ENCODE measurements at places on chromosomes 5 and 9.
A peak's percentile ranks its signal among the peaks of the same experiment; 100 is the strongest.

- DNase-seq: no peak
Observed at GRCh38 chr9:92119586-92119985, 4.4 kb upstream of the SPTLC1 start.

DNA sequence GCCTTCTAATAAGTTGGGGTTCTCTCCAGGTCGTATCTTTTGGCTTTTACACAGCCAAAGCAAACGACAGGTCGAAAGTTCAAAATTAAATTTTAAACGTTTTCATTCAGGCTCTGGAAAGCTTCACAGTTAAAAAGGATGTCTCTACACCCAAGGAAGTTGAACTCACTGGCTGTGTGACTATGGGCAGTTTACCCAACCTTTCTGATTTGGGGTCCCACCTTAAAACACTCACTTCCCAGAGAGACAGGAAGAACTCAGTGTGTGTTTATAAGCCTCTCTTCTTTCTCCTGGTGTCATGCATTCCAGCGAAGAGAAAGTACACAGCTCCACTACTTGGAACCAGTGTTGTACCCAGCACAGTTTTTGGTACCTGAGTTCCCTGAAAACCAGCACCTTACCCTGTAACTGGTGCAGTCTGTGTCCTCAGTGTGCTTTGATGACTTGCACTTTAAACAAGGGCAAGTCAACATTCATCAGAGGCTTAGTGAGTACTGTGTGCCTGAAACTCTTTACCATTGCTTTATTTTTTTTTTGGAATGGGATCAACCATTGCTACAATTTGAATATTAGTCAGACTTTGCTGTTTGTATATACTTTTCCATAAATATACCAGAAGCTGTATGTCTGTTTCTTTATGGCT is 1.7 kb downstream of the SRD5A1 start:
- DNase-seq: no peak

- no peak for DNase-seq
Observed at GRCh38 chr9:6305954-6306563, 22.1 kb upstream of the TPD52L3 start.

- no peak for DNase-seq
Observed at GRCh38 chr5:59755476-59755875, 138.1 kb downstream of the PDE4D start.

GRCh38 chr9:76358628-76359280 is 35.5 kb downstream of the RFK start:
- no peak for DNase-seq

DNA sequence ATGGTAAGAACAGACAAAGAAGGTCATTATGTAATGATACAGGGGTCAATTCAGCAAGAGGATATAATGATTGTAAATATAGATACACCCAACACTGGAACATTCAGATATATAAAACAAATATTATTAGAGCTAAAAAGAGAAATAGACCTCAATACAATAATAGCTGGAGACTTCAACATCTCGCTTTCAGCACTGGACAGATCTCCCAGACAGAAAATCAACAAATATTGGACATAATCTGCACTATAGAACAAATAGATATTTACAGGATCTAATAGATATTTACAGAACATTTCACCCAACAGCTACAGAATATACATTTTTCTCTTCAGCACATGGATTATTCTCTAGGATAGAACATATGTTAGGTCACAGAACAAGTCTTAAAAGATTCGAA is 190.6 kb upstream of the RFX3 start:
- DNase-seq: no peak

DNA sequence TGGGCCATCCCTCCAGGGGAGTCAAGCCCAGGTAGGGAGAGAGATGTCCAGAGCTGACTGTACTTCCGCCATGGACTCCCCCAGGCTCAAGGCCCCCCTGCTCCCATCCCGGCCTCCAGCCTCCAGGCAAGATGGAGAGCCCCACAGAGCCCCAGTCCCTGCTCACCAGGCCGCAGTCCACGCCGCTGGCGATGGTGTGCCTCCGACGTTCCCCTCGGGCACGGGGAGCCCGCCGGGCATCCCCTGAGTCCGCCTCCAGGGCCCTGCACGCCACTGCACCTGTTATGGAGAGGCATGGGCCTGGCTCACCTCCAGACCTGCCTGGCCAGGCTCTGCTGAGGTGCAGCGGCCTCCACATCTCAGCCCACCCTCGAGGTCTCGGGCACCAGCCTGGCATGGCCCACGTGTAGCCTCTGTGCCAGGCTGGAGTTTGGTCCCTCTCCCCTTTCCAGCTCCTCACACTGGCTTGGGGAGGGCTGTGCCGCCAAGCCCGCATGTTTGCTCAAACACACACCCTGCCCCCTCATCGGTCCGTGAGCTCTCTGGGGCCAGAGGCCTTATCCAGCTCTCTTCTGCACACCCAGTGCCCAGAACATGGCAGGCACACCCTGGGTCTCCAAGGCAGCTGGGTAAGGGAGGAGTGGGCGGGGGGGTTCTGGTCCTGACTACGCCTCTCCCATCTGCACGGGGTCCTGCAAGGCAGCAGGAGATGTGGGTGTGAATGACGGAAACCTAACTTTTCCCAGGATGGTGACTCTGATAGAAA is 4.1 kb downstream of the SAPCD2 start:
- DNase-seq: no peak

- DNase-seq: no peak
Observed at GRCh38 chr5:177382423-177383029, 1.7 kb upstream of the SLC34A1 start.

DNA sequence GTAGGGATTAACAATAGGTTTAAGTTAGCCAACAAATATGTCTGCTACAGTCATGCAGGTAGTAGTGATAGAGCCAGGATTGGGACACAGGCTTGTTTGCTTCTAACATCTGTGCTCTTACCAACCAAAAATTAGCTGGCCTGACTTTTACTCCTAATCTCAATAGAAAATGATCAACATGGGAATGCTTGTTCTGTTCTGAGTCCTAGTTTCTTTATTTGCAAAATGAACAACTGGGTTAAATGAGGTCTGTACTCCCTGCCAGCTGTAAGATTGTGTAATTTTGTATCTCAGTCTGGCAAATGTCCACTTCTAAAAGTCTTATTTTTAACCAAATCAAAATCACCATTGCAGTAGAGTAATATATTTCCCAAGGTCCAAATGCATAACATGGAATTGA is 216.8 kb downstream of the NMUR2 start:
- no peak for DNase-seq

DNA sequence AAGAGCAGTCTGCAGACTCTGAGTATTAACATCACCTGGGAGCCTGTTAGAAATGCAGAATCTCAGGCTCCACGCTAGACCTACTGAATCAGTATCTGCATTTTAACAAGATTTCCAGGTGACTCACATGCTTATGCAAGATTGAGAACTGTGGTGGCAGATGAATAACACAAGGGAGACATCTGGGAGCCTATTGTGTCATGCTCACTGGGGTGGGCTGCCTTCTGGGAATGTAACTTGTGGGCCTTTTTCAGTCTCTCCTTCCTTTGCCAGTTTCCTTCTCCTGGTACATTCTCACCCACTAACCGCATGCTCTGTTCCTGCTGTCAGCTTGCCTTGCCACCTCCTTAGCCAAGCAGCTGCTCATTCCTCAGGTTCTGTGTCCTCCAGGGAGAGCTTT is 176.6 kb upstream of the C9orf72 start:
- no peak for DNase-seq

DNA sequence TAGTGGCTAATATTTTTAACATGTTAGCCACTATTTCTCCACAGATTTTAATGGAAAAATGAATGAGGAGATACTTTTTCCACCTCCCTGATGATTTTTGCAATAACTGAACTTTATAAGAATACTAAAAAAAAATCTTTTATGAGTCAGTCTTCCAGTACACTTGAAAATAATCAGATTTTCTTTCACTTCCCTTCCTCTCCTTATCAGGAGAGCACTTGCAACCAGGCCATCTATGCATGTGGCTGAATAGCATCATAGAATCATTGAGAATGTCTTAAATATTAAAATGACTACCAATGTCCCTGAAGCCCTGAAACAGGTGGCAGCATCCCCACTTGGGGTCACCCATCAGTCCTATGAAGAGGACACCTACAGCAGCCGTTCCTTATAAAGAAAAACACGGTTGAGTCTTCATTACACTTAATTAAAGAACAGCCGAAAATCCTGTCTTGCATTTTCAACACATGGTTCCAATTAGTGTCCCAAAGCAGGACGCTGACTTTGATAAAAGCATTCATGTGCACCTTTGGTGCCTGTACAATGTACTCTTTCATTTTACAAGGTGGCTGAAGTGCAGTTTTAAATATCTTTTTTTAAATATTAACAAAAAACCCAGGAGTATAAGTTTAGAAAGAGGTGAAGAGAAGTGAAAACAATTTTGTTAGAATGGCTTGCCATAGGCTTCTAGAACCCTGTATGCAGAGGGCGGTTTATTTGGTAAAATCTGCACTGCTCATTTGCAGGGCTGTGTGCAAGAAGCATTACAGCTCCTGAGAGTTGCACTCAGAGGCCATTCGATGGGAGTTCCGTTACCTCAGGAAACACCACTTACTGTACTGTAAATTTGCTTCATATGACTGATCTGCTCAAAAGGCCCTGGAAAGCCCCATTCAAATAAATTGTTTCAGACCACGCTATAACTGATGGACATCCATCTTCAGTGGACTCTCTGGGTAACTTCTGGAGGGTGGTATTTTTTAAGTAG is 106.9 kb upstream of the VCAN start:
- peak; percentile 6 for DNase-seq

GRCh38 chr5:109468737-109469420 is 59.1 kb upstream of the PJA2 start:
- DNase-seq: peak; percentile 65

DNA sequence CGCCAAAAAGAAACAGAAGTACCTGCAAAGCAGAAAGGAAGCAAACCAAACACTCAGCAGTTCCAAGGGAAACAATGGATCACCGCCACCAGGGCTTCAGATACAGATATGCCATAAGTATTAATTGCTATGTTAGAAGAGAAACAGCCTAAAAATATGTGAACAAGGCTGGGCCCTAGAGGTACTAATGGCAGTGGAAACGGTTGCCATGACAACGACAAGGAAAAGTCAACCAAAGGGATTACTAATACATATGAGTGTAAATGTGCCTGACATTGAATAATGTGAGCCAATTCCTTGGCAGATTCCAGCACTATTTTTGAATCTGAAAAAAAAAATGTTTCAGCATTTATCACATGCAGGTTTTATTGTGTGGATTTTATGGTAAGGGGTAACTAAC is 75.0 kb downstream of the CAVIN4 start:
- no peak for DNase-seq

DNA sequence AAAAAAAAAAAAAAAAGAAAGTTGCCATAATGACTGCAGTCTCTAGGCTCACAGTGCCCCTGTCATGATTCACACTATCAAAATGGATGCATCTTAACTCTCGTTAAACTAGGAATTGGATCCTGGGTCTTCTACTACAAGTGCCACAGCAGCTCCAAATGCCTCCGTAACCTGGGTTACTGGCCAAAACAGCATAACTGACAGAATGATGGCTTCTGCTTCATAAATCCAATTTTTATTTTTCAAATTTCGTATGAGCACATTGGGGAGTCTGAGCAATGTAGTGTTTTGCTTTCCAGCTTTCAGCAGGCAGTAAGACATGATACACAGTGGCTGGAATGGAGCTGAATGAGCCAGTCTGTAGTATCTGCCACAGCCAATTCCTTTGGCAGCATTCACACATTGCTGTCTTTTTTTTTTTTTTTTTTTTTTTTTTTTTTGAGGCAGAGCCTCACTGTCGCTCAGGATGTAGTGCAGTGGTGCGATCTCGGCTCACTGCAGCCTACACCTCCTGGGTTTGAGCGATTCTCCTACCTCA is 36.0 kb upstream of the NPM1 start:
- DNase-seq: no peak

DNA sequence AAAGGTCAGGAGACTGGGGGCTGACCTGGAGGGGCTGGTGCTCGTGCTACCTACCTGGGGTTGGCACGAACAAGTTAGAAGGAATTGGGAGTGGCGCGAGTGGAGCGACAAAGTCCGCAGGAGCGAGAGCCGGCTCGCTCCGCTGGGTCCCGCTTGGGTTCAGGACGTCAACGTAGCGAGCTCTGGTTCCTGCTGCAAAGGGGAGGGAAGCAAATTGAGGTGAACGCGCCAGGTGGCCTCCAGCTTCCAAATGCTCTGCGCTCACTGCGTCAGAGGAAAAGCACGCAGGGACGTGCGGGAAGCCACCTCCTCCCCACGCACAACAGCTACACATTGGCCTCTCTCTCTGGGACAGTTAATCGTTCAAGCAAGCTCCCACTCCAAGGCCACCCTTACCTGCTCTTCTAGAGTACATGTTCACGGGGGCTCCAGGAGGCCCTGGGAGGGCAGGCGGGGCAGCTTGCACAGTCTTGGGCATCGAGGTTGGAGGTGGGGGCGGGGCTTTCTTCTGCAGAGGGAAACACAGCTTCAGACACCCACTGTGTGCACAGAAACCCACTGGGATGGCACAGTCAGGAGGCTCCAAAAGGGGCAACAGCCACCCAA is 7.6 kb upstream of the INPP5E start:
- DNase-seq: no peak

DNA sequence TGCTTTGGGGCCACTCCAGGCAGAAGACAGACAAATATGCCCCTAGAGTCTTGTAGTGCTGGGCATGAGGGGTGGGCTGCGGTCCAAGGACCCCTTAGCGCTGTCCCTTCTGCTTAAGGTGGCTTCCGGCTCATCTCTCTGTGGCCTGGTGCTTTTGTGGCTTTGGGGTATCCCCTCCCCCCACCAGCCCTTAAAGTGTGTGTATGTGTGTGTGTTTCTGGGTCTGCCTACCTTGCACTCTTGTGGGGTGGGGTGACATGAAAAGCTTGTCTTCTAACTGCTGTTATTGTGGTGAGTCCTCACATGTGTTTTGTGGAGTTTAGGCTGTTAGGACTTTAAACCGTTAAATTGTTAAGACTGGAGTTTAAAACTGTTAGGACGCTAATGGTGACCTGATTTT is 23.6 kb downstream of the MARCHF6 start:
- no peak for DNase-seq

GRCh38 chr5:5726401-5726800 is 303.9 kb downstream of the ICE1 start:
- DNase-seq: no peak

GRCh38 chr5:111574311-111574710 is 62.0 kb upstream of the STARD4 start:
- no peak for DNase-seq

- DNase-seq: no peak
Observed at GRCh38 chr5:122501089-122501435, 189.0 kb downstream of the SNCAIP start.

DNA sequence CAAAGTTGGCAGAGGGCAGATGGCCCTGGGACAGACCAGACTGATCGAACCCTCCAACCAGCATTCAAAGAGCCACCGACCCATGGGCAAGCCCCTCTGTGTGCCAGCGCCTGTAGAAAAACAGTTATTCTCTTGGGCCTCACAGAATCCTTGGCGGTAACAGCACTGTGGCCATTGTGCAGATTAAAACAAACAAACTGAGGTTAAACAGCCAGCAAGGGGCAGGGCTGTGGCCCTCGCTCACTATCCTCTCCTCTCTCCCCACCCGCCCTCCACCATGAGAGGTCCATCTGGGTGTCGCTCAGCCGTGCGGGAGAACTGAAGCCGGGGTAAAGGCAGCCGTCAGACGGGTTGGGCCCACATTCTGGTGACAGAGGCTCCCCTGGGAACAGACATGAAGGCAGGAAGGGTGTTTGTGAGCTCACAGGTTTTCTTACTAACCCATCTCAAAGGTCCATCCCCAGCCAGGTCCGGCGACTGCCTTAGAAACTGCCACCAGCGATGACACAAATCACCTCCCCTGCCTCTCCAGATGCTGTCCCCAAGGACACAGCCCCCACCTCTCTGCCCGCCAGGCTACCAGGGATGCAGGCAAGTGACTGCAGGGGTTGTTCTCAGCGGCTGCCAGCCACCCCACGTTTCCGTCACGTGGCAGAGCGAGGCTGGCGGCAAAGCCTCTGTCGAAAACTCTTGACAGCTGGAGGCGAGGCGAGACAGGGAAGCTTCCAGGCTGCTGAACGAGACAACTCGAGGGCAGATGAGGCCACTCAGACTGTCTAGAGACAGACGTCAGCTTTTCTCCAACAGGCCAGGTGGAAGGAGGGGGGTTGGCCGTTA is 75.8 kb upstream of the SARDH start:
- no peak for DNase-seq

All from GM13976 (cell line).